Pancreas (tissue), 10 donors: ENCODE measurements at places on chromosomes 7 and 10. TPM values are rescaled to one million over a fixed set of nuclear protein-coding genes. Genes with fewer than 3 reads are reported as not detected.

PTPRE gene
- total RNA-seq: 1.3 TPM

- H3K4me3 ChIP-seq: no peak overlapping the region
- DNase-seq: no peak
- H3K4me1 ChIP-seq: no peaks in the 10 kb centered on the region
- H3K36me3 ChIP-seq: no peaks in the 10 kb centered on the region
These were observed 167.1 kb upstream of the FAM3C start for GRCh38 chr7:121563177-121563576.

DNA sequence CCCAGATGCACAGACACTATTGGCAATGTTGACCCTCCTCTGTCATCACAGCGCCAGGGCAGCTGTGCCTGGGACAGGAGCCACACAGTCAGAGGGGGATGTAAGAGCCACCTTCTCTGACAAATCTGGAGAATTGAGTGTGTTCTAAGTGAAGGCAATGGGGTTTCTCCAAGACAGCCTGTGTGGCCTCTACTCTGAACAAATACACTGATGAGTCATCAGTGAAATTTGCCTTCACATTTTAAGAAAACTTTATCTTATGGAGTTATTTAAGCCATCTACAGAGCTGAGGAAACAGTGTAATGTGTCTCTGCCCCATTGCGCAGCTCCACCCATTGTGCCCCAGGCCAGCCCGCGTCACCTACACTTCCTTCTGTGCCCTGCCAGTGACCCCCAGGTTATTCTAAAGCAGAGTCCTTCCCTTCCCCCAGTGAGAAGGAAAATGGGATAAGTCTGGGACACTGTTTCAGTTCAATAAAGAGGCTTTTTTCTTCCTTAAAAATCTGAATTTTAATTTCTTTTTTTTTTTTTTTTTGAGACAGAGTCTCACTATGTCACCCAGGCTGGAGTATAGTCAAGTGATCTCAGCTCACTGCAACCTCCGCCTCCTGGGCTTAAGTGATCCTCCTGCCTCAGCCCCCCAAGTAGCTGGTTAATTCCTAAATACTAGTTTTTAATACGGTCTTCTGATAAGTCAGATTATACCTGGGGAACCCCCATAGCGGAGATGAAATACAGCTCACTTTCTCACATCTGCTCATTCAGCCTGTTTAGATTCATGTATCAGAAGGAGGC is 21.8 kb downstream of the AKR1E2 start:
- DNase-seq: no peak
- H3K4me1 ChIP-seq: peaks cover 10% of the 10 kb centered on the region
- no peaks in the 10 kb centered on the region for H3K36me3 ChIP-seq
- H3K27me3 ChIP-seq: no peaks in the 10 kb centered on the region
- H3K27ac ChIP-seq: no peak overlapping the region

GRCh38 chr7:30866939-30867338 is 44.7 kb upstream of the AQP1 start:
- no peaks in the 10 kb centered on the region for H3K4me1 ChIP-seq
- DNase-seq: no peak
- no peaks in the 10 kb centered on the region for H3K27me3 ChIP-seq
- no peak overlapping the region for H3K27ac ChIP-seq
- no peak overlapping the region for H3K4me3 ChIP-seq
- no peaks in the 10 kb centered on the region for H3K36me3 ChIP-seq

DNA sequence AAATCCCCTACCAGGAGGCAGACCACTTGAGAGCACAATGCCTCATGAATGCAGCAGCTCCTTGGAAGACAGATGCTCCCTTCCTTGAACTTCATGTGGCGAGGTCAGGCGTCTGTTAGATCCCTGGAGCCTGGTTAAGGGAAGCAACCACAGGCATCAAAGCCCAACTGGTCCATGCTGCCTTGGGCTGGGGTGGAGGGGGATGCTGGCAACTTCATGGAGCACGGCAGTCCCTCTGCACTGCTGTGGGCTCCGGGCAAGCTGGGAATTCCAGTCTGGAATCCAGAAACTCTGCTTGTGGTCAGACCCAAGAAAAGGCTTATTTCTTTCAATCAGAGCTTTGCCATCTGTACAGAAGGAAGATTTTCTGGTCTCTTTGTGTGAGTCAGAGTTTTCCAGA is 130.4 kb downstream of the PFKFB3 start:
- H3K27me3 ChIP-seq: no peaks in the 10 kb centered on the region
- no peak for DNase-seq
- H3K4me3 ChIP-seq: no peak overlapping the region
- H3K27ac ChIP-seq: no peak overlapping the region
- no peaks in the 10 kb centered on the region for H3K4me1 ChIP-seq
- H3K36me3 ChIP-seq: no peaks in the 10 kb centered on the region
